Activated naive CD4-positive, alpha-beta T cell treated with anti-CD3 and anti-CD28 coated beads, Interleukin-2, amount 50 U/mL, for 16 hours (primary cell): ENCODE measurements at places on chromosomes 7 and 10.

DNA sequence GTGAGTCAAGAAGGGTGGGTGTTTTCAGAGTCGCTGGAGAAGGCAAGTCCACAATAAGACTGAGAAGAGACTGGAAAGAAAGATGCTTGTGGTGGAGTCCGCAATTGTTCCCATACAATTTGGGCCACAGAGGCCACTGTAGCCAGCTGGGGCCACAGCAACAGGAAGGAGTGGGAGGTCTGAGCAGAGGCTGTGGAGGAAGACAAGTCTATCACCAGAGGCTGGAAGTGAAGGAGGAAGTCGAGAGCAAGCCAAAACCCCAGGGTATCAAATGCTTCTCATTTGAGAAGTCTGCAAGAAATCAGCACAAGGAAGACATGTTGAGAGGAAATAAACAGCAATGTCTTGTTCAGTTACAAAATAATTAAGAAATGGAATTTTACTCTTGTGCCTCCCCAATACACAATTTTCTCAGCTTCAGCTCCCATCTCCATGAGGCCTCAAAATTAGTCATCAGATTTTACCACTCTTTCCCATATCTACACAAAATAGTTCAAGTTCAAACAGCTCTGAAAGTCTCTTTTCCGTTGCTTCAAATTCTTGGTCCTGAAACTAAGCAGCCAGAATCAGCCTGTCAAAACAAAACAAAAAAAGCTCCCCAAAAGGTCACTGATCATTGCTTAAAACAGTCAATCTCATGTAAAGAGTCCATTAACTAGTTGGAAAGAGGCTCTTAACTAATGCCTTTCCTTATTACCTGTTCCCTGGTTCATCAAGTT, 31.6 kb downstream of the SLC16A12 start:
- DNase-seq, result no peak

DNA sequence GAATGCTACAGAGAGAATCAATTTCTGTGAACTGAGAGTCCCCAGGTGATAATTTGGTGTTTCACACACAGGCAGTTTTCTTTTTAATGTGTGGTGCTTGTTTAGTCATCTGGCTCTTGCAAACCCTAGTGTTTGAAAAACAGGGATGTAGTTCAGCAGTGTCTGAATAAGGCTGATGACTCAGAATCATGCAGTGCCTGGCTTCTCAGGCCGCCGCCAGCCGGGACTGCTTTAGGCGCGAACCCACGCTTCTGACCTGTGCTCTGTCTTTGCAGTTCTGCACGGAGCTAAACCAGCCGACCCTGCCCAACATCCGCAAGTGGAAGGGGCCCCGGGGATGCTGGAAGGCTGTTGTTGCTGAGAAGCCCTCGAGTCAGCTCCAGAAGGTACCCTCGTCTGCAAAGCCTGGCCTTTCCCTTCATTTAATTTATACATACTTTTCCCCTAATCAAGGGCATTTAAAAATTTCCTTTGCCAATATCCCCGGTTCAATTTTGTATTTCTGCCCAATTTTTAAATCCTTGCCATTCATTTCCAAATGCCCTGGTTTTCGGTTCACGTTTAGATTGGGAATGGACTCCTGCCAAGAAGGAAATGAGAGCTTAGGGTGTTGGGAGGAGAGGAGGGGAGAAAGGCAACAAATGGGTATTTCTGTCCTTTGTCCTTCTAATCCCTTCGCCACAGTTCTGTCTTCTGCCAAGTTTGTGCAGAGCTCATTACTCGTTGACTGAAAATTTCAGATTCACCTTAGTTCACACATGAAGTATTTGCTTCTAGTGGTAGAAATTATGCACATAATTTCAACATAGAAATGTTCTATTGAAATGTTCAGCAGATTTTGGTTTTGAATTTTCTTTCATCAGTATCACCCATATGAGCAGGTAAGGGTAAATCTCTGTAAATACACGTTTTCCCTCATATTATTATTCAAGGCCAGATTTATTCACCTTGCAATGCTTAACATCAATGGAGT, 108.5 kb upstream of the ANLN start:
- DNase-seq, result no peak

GRCh38 chr7:122413339-122413738, 108.8 kb upstream of the FEZF1 start:
- no peak for DNase-seq

DNA sequence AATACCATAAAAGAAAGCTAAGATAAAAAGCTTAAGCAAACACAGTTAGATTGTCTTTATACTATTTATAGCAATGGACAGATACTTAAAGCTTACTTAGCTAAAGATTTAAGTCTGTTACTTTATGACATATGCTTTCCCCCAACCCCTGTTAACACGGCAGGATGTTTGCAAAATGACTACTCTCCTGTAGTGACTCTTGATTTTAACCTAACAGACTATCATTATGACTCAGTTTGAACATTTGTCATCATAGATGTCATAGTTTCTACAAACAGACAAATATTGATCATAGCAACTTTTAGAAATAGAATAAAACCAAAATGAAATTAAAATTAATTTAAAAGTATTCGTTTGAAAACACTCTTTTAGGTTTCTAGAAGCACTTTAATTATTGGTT, 7.8 kb upstream of the COMMD3 start:
- DNase-seq, result peak; percentile 36

DNA sequence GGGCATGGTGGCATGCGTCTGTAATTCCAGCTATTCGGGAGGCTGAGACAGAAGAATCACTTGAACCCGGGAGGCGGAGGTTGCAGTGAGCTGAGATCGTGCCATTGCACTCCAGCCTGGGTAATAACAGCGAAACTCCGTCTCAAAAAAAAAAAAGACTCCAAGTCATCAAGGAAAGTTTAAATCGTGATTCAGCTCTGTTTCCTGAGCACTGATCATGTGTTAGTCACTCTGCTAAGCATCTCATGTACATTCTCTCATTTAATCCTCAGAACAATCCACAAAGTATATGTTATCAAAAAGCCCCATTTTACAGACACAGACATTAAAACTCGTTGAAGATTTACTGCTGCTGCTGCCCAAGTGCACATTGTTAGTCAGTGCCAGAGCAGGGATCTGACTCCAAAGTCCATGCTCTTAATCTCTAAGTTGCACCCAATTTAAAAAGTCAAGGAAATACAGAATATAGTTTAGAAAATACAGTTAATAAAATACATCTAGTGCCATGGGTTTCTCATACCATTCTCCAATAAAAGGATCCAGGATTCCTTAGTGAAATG, 6.2 kb downstream of the PIK3AP1 start:
- DNase-seq, result no peak

- DNase-seq, result no peak
Observed at GRCh38 chr10:83469728-83470331, 669.5 kb upstream of the GHITM start.

DNA sequence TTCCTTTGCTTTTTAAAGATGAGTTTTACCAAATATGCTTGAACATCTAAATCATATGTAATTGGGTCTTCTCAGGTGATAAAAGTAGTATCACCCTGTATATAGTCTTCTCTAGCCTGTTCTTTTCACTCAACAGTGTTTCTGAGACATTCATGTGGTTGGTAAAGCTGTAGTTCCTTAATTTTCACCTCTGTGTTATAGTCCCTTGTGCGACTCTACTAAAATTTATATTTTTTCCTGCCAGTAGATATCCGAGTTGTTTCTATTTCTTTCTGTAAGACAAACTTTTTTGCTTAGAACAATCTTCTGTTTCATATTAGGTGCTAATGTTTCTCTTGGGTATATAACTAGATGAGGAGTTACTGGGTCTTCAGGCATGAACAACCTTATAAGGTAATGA, 35.6 kb downstream of the SYPL1 start:
- DNase-seq, result no peak

DNA sequence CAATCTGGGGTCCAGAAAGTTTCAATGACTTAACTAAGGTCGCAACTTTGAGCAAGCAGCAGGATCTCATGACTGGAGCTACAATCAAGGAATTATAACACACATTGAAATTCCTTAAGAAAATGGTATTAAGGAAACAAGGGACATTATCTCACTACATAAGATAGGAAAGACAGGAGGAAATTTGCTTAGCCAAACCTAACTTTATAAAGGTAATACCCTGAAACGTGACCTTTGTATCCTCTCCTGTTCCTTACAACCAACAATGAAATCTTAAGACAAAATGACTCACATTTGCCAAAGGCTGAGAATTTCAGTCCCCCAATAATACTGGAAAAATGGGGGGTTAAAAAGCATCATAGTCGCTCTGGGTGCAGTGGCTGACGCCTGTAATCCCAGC, 218.9 kb upstream of the LYZL1 start:
- no peak for DNase-seq

GRCh38 chr7:40644454-40645188, 509.8 kb downstream of the SUGCT start:
- no peak for DNase-seq

DNA sequence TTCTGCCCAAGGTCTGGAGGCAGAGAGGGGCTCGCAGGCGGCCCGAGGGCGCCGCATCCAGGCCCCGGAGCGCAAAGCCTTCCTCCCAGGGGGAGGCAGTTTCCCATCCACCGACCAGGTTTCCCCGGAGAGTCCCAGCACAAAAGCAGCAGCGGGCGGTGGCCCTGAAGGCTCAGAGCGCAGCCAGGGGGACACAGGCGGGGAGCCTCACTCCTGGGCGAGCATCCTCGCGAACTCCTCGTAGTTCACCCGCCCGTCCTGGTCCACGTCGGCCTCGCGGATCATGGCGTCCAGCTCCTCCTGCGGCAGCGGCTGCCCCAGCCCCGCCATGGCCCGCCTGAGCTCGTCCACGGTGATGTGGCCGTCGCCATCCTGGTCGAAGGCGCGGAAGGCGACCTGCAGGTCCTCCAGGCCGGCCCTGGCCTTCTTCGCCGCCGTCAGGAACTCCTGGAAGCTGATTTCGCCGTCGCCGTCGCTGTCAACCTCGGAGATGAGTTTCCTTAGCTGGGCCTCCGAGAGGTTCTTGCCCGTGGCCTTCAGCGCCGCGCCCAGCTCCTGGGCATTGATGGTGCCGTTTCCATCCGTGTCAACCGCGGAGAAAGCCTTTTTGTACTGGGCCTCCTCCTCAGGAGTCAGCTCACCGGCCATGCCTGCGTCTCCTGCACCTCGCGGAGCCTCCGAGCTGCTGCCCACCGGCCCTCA, 428 bp downstream of the CALML5 start:
- DNase-seq, result no peak

DNA sequence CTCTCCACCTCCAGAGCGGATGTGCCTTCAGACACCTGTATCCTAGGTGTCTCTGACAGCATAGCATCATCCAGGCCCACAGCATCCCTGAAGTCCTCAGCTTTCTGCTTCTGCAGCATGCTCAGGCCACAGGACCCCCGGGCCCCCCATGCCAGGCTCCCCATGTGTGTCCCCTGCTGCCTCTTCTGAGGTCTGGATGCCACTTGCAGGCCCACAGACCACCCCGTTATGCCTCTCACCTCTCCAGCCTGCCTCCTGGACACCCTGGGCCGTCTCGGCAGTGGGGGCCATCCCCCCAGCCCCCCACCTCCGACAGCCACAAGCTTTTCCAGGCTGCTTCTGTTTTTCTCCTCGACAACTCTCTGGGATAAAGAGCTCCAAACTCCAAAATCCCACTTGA, 84.4 kb downstream of the WNT2 start:
- DNase-seq, result no peak

DNA sequence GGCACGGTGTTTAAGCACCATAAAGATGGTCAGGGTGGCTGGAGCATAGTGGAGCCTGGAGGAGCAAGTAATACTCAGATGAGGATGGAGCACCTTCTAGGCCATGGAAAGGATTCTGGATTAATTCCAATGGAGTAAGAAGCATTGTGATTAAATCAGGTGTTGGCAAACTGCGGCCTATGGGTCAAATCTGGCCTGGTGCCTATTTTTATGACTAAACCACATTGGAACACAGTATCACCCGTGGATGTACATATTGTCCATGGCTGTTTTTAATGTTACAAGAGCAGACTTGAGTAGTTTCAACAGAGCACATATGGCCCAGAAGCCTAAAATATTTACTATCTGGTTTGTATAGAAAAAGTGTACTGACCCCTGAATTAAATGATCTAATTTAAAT, 49.9 kb upstream of the TMEM248 start:
- no peak for DNase-seq

GRCh38 chr10:533186-533585, 156.3 kb downstream of the DIP2C start:
- no peak for DNase-seq

- no peak for DNase-seq
Observed at GRCh38 chr10:79552143-79552542, 8.1 kb downstream of the SFTPA2 start.

- no peak for DNase-seq
Observed at GRCh38 chr7:133478591-133479135, 225.8 kb downstream of the EXOC4 start.

DNA sequence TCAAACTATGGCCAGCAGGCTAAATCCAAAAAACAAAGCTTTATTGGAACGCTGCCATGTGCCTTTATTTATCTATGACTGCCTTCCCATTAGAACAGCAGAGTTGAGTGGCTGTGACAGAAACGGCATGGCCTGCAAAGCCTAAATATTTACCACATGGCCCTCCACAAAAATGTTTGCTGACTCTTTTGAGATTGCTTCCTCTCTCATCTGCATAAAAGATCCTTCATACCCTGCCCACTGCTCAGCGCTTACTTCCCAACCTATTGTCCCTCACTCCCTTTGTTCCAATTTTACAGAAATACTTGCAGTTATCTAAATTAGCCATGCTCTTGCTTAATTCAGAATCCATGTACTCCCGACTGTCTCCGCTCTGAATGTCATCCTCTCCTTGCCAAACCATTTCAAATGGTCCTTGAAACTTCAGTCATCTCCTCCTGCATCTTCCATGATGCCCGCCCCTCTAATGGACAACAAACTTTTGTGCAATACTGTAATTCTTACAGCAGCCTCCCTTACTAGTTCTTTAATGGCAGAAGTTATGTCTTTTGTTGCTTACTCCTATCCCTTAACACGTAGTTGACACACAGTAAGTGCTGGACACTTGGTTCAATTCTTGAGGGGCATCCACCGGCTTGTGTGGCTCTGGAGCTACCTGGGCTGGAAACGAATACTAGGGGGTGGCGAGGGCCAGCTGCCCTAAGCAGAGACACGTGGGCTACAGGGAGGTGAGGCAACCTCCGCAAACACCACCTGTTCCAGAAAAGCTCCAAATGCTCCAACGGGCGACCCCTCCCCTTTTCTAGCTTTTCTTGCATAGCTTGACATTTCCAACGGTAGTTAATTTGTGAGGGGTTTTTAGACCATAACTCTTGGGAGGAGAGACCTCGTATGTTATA, 832 bp downstream of the XRCC2 start:
- DNase-seq, result peak; percentile 11

GRCh38 chr7:1466524-1467271, 7.4 kb upstream of the MICALL2 start:
- DNase-seq, result no peak

DNA sequence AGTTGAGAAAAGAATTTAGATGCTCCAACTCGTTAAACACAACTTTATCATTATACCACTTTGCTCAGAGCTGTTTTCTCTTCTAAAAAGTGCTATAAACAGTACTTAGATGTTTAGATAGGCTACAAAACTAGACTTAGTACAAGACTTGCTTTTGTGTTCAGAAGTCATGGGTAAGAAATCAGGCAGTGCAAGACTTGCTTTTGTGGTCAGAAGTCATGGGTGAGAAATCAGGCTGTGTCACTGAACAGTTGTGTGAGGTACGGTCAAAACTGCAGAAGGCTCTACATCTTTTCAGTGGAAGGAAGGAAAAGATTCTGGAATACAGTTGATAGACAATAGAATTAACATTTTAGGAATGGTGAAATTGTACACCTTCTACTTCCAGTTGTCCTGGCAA, 239.7 kb downstream of the DNAJB9 start:
- DNase-seq, result no peak
